ENCODE measurements at places on chromosomes 11 and 22.

DNA sequence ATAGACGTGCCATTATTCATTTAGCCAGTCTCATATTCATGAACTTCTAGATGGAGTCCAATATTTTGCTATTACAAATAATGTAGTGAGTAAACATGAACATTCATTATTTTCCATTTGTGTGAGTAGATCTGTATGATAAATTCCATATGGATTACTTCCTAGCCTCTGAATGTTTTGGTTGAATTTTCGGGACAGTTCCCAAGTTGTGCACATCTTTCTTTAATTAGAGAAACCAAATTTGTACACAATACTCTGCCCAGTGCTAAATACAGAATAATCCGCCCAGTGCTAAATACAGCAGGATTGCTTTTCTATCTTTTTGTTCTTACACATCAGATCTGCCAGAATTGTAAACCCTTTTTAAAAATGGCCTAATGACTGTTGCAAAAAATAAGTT lies 17.1 kb upstream of the APLP2 start:
- DNase-seq = no peak

GRCh38 chr11:129225190-129225589 lies 33.1 kb upstream of the ARHGAP32 start:
- no peak for DNase-seq

DNA sequence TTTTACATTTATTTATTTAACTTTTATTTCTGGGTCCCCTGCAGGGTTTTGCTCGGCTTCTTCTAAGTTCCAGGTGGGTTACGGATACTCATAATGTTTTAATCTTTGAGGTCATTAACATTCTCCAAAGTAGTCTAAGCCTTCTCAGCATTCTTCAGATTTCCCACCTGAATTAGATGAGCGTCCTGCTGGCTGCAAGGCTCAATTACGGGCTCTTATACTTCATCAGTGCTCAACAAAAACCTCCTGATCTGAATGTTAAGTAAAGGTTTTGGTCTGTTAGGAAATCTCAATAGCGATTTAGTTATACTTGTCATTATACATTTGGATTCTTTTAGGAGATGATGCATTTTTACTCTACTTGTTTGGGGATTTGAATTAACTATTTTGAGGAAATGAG lies 27.3 kb upstream of the NFRKB start:
- no peak for DNase-seq

- DNase-seq = no peak
Observed at GRCh38 chr22:27752771-27753170, 48.8 kb downstream of the MN1 start.

- no peak for DNase-seq
Observed at GRCh38 chr11:13313005-13313819, 35.6 kb downstream of the BMAL1 start.

DNA sequence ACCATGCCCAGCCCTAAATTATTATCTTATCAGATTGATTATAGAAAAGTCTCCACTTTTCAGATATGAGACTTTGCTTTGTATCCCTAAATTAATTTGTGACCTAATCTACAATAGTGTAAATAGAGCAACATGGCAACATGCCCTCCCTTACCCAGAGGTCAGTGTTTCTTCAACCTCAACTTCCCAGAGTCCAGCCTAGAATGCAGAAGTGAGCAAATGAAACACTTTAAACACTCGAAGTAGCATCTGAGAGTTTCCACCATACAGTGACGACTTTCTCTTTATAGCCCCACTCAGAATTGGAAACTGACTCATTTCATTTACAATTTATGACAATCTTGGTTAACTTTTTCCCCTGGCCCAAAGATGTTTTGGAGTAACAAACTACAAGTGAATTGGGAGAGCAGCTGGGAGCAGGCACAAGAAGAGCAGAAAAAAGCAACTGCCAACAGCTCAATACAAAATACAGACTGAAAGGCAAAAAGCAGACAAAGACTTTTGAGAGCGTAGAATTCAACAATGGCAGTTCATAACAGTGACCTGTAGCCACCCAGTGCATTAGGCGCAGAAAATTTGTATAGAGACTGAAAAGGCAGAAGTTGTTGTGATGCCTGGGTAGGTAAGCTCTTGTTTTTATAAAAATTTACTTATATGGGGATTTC lies 10.1 kb upstream of the BLID start:
- DNase-seq = peak; percentile 8

DNA sequence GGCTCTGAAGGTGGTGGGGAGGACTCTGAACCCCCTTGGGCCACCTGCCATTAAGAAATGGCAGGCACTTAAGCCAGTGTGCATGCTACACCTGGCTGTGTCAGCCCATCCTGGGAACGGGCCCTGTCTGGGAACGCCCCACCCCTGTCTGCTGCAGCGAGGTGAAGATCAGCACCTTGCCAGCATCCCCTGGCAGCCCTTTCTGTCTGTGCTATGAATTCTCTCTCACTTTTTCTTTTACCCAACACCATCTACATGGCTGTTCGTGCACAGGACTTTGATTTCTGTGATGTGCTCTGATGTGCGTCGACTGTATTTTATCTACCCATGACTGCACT lies 452.9 kb upstream of the B3GAT1 start:
- no peak for DNase-seq

GRCh38 chr11:95567685-95568084 lies 221.9 kb downstream of the FAM76B start:
- DNase-seq = no peak

DNA sequence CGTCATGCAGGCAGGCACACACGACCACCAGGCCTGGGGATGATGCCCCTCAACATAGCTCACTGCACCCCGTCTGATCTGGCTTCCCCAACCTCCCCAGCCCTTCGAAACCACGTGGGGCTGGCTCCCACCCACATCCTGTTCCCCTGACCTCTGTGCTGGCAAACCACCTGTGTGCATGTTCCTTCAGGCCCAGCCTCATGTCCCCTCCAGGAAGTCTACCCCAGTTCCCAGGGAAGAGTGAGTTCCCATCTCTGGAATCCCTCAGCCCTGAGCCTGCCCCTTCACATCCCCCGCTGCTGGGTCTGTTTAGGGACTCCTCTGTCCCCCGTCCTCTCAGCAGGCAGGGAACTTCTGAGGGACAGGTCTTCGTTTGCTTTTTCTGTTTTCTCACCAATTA lies 7.1 kb downstream of the SLC7A4 start:
- DNase-seq = no peak

- DNase-seq = no peak
Observed at GRCh38 chr22:42279425-42280020, 9.1 kb upstream of the TCF20 start.

GRCh38 chr11:95245038-95245437 lies 14.0 kb upstream of the SESN3 start:
- no peak for DNase-seq

DNA sequence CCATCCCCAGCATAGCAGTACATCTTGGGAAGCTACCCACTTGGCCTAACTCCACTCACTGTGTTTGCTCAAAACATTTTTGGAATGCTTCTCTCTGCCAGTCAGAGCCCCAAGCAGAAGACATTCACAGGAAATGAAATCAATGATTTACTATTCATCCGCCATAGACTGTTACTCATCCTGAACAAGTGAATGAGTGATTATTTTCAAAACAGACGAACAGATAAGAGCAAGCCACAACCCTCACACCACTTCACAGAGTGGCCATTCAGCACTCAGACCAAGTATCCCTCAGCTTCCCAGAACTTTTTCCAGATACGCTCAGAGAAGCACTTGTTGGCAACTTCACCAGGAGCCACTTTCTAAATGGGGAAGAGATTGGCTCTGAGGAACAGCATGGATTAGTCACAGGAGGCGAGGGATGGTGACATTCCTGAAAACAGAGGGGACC lies 13.0 kb upstream of the UBASH3B start:
- no peak for DNase-seq

DNA sequence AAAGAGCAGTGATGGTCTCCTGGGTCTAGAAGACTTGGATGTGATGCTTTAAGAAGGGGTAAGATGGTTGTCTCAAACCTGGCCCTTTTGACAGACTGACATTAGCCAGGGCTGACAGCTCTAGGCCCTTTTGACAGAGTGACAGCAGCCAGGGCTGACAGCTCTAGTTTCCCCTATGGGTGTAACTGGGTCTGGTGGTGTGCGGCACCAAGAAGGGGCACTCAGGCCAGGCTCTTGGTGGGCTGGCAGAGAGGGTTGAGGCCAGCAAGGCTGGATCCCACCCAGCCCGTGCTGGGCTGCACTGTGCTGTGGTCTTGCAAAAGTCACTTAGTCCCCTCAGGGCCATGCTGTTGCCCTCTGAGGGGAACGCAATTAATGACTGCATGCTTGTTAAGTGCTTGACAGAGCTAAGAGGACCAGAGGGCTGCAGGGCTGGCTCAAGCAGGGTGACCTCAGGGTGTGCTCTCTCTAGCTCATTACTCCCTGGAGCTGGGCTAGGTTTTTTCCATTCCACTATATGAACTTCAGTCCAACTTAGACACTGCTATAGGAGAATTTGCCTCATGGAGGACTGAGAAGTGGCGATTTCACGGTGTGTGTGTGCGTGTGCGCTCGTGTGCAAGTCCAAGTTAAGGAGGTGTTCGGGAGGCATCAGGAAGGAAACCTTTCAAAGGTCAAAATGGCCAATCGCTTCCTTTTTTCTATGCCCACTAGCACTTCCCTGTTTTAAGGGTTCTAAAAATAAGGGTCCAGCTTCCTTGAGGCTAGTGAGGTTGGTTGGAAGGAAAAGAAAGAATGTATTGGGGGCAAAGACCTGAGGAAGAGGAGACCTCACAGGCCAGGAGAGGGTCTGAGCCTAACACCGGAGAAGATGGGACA lies 4.4 kb downstream of the UBASH3B start:
- no peak for DNase-seq

- no peak for DNase-seq
Observed at GRCh38 chr22:49536571-49537131, 291.0 kb downstream of the BRD1 start.

- DNase-seq = no peak
Observed at GRCh38 chr11:112392904-112393303, 132.2 kb upstream of the PLET1 start.

Data from activated CD4-positive, alpha-beta T cell treated with anti-CD3 and anti-CD28 coated beads, Interleukin-2, amount 50 U/mL, for 16 hours (primary cell).